ENCODE measurements at places on chromosomes 5 and 9. TPM values are rescaled to one million over a fixed set of nuclear protein-coding genes. Genes with fewer than 3 reads are reported as not detected.

Gene RGS14
- total RNA-seq: 2.4 TPM

Gene GPR150
- not detected for total RNA-seq

GRCh38 chr5:77846422-77847128, 70.4 kb upstream of the TBCA start:
- no peak for DNase-seq

GRCh38 chr5:30747412-30747811, 446.1 kb upstream of the CDH6 start:
- DNase-seq: no peak

All from Right ventricle myocardium superior (tissue), 1 donor.